Left colon (tissue), 2 donors: ENCODE measurements at places on chromosomes 7 and 10. TPM values are rescaled to one million over a fixed set of nuclear protein-coding genes. Genes with fewer than 3 reads are reported as not detected.
A peak's percentile ranks its signal among the peaks of the same experiment; 100 is the strongest.

GRCh38 chr7:143259765-143260164, 3.5 kb upstream of the GSTK1 start:
- DNase-seq, result no peak

GRCh38 chr10:4159173-4159572, 374.2 kb upstream of the KLF6 start:
- no peak for DNase-seq

GRCh38 chr10:14879124-14879927, 660 bp downstream of the SUV39H2 start:
- DNase-seq, result peak; percentile 57

DNA sequence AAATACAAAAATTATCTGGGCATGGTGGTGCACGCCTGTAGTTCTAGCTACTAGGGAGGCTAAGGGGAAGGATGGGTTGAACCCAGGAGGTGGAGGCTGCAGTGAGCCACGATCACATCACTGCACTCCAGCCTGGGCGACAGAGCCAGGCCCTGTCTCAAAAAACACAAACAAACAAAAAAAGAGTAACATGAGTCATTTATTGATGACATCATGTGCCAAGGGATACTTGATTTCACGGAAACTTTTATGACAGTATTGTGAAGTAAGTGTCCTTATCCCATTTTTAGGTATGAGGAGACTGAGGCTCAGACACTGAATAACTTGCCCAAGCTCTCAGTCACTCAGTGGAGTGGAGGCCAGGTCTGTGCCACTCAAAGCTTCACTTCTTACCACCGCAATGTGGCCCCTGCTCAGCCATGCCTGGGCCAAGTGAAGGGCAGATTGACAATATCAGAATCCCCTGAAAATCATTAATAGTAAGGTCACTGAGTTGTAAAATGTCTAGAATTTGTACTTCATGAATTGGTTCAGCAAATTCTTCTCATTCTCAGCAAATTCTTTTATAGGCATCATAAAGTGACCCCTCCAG, 36.5 kb downstream of the EMX2 start:
- DNase-seq, result no peak

- peak; percentile 31 for DNase-seq
Observed at GRCh38 chr10:48523212-48523819, 81.6 kb downstream of the ARHGAP22 start.

DNA sequence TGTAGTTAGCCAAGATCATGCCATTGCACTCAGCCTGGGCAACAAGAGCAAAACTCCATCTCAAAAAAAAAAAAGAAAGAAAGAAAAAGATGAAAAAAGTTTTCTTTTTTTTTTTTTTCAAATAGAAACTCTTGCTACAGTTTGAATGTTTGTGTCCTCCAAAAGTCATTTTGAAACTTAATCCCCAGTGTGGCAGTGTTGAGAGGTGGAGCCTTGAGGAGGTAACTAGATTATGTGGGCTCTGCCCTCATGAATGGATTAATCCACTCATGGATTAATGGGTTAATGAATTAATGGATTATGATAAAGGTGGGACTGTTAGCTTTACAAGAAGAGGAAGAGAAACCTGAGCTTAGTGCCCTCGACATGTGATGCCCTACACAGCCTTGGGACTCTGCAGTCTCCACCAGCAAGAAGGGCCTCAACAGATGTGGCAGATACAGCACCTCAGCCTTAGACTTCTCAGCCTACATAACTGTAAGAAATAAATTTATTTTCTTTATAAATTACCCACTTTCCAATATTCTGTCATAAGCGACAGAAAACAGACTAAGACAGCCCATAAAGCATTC, 25.1 kb downstream of the CPEB3 start:
- DNase-seq, result no peak

DNA sequence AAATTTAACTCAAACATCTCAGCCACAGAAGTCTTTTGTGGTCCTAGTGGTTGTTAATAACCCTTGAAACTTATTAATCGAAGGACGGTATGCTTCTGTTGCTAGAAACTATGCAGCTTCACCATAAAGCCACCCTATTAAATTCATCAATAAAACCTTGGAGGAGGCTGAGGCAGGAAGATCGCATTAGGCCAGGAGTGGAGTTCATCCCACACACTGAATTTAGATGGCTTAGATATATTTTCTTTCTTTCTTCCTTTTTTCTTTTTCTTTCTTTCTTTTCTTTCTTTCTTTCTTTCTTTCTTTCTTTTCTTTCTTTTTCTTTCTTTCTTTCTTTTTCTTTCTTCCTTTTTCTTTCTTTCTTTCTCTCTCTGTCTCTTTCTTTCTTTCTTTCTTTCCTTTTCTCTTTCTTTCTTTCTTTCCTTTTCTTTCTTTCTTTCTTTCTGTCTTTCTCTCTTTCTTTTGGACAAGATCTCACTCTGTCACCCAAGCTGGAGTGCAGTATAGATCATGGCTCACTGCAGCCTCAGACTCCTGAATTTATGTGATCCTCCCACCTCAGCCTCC, 30.9 kb upstream of the CASD1 start:
- no peak for DNase-seq

DNA sequence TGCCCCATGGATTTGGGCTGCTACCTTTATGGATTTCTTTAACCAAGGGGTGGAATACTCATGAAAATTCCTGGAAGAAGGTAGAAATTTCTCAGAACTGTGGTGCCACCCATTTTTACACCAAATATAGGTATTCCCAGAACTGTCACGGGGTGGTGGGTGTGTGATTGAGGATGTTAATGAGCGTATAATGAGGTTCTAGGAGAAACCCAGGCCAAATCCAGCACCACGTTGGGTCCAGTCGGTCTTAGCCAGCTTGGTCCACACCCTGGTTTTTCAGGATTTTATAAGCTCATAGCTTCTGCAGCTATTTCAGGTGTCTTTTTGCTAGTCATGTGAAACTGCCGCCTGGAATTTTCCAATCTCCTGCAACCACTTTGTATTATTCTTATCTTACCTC, 83.3 kb downstream of the HECW1 start:
- DNase-seq, result no peak

GRCh38 chr10:83824099-83824498, 315.2 kb upstream of the GHITM start:
- DNase-seq, result no peak

- no peak for DNase-seq
Observed at GRCh38 chr10:103558911-103559310, 65.4 kb downstream of the NEURL1 start.

LRRC61 gene
- total RNA-seq, result 12.2 TPM

PAPOLB gene
- not detected for total RNA-seq

NCOA4 gene
- total RNA-seq, result 172 TPM
